ENCODE measurements at places on chromosomes 3 and 15. TPM values are rescaled to one million over a fixed set of nuclear protein-coding genes. Genes with fewer than 3 reads are reported as not detected.

DNA sequence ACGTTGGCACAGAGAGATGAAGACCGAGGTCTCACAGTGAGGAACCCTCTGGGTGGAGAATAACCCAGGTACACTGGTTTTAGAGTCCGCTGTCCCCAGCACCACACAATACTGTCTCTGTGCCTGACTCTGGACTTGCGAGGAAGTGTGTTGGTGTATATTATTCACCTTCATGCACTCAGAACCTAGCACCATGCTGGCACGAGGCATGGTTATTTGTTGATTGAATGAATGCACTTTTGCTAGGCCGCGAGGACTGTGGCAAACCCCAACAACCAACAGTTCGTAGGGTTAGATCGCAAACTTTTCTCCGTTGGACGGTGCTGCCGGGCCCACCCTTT is 484 bp upstream of the C3orf52 start:
- DNase-seq, result no peak
- no peak overlapping the region for H3K27ac ChIP-seq
- no peaks in the 10 kb centered on the region for H3K36me3 ChIP-seq
- peaks cover 29% of the 10 kb centered on the region for H3K4me1 ChIP-seq

DNA sequence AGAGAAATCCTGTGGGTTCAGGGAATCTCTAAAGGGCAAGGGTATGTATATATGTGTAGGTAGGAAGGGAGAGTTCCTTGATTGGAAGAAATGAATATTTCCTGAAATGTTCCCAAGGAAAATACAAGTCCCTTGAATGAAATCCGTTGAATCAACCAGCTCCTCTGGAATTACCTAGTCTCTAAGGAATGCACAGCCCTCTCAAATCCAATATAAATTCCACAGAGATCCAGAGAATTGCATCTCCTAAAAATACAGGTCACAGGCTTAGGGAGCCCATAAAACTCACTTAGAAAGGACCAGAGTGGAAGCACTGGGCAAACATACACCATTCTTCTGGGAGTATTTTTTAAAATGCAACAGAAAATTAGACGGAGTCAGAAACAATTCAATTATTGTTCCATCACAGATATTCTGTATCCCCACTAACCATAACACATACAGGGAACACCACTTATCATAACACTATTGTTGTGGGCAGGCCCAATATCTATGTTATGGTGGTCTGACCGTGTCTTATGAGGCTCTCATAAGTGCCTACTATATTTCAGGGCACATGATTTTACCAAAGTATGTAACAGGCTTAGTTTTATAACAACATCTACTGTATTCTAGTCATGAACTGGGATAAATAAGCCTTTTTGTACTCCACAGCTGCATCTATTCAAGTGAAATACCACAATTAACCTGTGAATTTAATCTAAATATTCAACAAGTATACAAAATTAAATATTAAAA is 43.7 kb downstream of the IGSF11 start:
- peaks cover 7% of the 10 kb centered on the region for H3K27me3 ChIP-seq
- no peak for DNase-seq
- H3K36me3 ChIP-seq, result no peaks in the 10 kb centered on the region

Gene AZI2
- total RNA-seq, result 58.2 TPM

Gene EHHADH
- 6.9 TPM for total RNA-seq

DNA sequence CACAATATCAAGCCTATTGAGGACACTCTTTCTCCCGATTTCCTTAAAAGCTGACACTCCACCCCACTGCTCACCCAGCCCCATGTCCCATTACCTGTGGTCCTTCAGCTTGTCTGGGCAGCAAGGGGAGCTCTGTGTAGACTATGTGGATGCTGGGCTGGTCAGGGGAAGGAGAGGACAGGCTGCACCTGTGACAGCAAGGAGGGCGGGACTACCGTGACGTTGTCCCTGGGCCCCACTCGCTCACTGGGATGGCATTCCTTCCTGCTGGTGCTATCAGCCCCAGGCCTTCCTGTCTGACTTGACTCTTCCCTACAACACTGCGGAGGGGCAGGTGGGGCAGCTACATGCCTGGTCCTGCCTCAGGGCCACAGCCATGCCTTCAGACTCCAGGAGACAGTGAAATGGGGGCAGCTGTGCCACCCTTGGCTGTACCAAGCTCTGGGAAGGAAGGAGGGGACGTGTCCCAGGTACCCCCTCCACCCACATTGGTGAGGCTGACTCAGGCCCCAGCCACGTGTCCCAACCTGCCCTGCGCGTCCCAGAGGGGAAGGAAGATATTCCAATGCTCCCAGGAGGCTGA is at the start of gene TMEM40:
TSS of gene TMEM40 (minus strand) at position 163 of the 583 bp plus-strand sequence. CDS start 9,427 bp downstream, outside the sequence.
- no peak within 1 kb of the TSS for H3K4me3 ChIP-seq
- no peaks in the 10 kb centered on the region for H3K27me3 ChIP-seq
- H3K36me3 ChIP-seq, result no peaks in the 10 kb centered on the region
- H3K27ac ChIP-seq, result no peak within 1 kb of the TSS
- no peak for DNase-seq
- H3K4me1 ChIP-seq, result no peaks in the 10 kb centered on the region

GRCh38 chr15:90955624-90956273 is 1.1 kb downstream of the RCCD1 start:
- peak overlapping the region; percentile 95 for H3K4me3 ChIP-seq
- DNase-seq, result no peak
- H3K27me3 ChIP-seq, result no peaks in the 10 kb centered on the region
- peak overlapping the region; percentile 72 for H3K27ac ChIP-seq
- H3K36me3 ChIP-seq, result peaks cover 8% of the 10 kb centered on the region

DNA sequence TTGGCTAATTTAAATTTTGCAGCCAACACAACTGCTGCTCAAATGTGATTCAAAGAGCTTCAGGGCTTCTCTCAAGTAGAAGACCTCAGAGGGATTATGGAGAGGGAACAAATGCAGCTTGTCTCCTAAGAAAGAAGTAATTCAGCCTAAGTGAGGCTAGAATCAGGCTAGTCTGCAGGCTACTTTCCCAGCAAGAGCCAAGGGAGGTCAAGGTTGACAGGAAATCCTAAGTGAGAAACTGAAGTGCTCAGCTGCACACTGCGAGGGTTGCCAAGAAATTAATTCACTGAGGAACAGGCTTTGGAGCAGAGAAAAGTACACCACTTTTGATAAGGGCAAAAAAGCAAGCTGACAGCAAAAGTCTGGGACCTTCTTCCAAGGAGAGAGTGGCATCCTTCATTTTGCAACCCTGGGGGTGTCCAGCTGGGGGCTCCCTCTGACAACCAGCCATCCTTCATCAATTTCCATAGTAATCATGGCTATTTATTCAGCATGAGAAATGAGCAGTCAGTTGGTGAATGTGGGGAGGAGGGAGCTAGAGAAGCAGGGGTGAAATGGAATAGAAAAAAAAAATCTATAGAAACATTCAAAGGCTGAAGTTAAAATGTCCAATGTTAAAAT is 646.4 kb upstream of the ADAMTS9 start:
- no peak overlapping the region for H3K27ac ChIP-seq
- no peaks in the 10 kb centered on the region for H3K4me1 ChIP-seq
- H3K4me3 ChIP-seq, result no peak overlapping the region
- H3K36me3 ChIP-seq, result no peaks in the 10 kb centered on the region

Gene SHISA5
- total RNA-seq, result 101 TPM

DNA sequence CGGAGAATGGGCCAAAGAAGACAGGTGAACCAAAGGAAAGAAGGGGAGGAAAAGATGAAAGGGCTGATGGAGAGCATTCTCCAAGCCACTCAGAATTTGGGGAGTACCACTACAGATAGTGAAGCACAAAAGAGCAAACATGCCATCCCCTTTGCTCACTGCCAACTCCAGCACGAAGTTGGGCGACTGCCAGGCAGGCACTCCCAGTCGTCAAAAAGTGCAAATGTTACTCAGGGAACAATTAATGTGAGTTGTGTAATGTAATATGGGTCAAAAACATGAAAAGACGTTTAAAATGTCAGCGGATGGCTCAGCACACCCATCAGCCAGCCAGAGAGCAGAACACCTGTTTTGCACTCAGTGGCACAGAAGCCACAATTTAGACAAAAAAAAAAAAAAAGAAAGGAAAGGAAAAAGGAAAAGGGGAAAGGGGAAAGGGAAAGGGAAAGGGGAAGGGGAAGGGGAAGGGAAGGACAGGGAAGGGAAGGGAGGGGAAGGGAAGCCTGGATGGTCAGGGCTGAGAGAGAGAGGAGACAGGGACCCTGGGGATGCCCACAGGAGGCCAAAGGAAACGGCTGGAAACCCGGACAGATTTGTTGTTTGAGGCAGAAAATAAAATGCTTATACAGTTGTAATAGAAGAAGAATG is 82.7 kb downstream of the COL8A1 start:
- no peaks in the 10 kb centered on the region for H3K36me3 ChIP-seq
- no peak for DNase-seq
- no peak overlapping the region for H3K27ac ChIP-seq
- no peaks in the 10 kb centered on the region for H3K4me1 ChIP-seq
- H3K27me3 ChIP-seq, result peaks cover 19% of the 10 kb centered on the region

- H3K27me3 ChIP-seq, result peaks cover 84% of the 10 kb centered on the region
- peaks cover 52% of the 10 kb centered on the region for H3K4me1 ChIP-seq
- peaks cover 2% of the 10 kb centered on the region for H3K36me3 ChIP-seq
- no peak overlapping the region for H3K27ac ChIP-seq
- peak overlapping the region; percentile 92 for H3K4me3 ChIP-seq
- no peak for DNase-seq
Observed at GRCh38 chr3:158105119-158105709, 1.0 kb downstream of the SHOX2 start.

All from activated T-cell treated with anti-CD3 and anti-CD28 coated beads, Interleukin-2, amount 50 U/mL, for 72 hours (primary cell).